OCI-M1 (cell line): ENCODE measurements at places on chromosomes 4 and X.

GRCh38 chrX:110241816-110242215 is 76.1 kb downstream of the AMMECR1 start:
- no peak for DNase-seq

DNA sequence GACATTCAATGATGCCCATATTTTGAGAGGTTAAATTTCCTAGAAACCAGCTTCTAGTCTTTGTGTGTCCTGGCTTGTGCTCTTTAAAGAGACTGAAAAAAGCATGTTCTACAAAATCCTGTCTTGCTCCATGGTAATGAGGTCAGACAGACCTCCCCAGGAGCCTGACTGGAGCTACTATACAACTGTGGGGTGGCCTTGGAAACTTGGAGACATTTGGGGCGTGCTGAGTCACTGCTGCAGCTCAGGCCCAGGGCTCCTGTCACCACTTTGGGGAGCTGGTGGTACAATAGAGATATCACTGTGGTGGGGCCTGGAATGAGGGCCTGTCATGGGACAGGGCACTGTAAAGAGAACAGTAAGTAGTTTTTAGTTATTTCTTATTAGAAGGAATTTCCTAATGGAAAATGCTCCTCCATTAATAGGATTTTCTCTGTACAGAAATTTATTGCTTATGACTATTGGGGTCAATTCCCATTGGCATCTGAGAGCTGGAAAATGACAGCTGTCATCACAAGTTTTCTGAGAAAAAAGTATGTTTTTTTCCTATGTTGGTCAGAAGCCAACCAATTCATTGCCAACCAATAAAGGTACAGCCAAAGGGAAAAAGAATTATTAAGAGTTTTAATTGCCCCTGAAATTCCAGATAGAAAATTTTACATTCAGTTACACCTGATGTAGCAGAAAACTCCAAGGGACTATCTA is 207.4 kb upstream of the JADE1 start:
- DNase-seq = no peak

DNA sequence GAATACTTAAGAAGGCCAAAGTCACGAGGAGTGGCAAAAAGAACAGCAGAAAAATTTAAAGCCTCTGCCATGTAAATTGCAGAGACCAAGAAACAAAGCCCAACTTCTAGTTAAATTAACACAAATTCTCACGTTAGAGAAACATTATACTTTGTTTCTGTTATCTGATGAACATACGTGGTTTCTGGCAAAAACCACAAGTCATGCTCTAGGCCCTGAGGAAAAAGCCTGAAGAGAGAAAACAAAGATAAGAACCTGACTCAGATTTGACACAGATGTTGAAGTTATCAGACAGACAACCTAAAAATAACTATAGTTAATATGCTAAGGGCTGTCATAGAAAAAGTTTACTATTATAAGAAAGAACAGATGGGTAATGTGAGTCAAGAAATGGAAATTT is 149.1 kb upstream of the PCDH10 start:
- peak; percentile 91 for DNase-seq

DNA sequence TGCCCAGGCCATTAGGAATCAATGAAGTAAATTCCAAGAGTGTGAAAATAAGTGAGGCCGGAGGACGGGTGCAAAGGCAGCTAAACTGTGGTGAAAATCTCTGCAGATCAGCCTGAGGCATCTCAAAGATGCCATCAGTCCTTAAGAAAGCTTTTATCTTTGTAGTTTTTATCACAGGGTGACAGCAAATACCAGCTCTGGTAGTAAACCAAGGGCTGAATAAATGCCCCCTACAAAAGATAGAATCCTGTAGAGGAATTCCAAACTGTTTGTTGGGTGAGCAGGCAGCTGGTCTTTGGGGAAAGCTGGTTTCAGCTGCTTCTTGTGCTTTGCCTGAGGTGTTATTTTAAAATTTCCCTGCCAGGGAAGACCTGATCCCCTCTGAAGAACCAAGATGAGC is 21.6 kb upstream of the RBM47 start:
- no peak for DNase-seq

DNA sequence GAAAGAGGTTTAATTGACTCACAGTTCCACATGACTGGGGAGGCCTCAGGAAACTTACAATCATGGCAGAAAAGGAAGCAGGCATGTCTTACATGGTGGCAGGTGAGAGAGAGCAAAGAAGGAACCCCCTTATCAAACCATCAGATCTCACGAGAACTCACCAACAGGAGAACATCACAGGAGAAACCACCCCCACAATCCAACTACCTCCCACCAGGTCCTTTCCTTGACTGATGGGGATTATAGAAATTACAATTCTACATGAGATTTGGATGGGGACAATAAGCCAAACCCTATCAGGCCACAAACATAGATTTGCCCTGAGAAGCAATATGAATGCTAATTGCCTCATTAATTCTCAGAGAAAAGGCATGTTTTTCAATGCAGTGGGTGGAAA is 138.2 kb upstream of the RAPGEF2 start:
- DNase-seq = no peak

GRCh38 chr4:152579107-152579764 is 43.3 kb upstream of the FBXW7 start:
- DNase-seq = no peak

DNA sequence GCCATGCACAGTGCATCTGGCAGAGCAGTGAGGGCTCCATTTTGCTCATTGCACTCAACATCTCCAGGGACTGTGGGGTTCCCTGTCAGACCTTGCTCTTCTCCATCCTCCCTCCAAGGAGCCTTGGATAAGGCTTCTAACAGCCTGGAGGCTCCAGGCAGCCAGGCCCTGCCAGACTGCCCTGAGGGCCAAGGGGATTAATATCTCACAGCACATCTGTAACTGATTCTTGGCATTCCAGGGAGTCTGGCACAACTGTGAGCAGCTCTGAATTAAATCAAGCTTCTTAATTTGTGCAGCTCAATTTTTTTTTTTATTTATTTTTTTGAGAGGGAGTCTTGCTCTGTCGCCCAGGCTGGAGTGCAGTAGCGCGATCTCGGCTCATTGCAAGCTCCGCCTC is 224.5 kb upstream of the PGRMC2 start:
- no peak for DNase-seq

DNA sequence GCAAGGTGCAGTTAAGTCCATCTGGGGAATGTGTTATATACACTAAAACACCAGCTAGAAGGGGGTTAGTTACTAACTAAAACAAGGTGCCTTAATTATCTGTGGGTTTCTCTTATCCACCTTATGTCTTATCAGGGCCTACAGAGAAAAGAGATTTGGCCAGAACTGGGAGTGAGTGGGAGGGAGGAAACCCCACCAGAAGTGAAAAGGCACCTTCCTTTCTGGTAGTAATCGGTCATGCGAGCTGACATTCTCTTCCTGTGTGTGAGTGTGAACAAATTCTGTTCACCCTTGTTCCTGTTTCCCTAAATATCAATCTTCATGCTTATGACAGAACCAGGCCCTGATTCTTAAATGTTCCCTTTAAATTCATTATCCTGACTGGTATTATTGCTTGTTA is 43.5 kb downstream of the SRPX2 start:
- peak; percentile 22 for DNase-seq

GRCh38 chrX:102154900-102155805 is 624 bp downstream of the BEX5 start:
- DNase-seq = no peak

- no peak for DNase-seq
Measured at GRCh38 chr4:76753814-76754213, 144.1 kb downstream of the SOWAHB start.

GRCh38 chr4:145301386-145302080 is 121.1 kb upstream of the OTUD4 start:
- no peak for DNase-seq

DNA sequence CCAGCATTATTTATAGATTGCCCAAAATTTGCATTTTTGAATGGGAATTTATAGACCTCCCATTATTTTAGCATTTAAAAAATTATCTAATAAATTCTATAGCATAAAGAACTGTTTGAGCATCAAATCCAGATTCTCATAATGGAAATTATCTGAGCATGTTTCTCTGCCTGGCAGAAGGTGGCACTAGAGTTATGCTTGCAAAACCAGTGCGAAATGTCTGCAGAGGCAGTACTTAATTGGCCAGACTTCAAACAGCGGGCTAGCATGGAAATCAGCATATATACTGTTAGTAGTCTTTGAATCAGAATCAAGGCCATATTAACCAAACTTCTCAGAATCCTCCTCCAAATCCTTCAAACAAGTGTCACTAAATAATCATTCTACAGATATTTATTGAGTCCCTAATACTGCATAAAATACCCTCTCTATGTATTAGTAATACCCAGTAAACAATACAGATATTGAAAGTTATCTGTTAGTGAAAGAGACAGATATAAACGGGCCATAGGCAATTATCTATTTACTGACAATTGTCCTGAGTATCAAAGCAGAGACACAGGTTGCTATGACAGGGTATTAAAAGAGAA is 78.7 kb upstream of the DCLK2 start:
- DNase-seq = peak; percentile 70

DNA sequence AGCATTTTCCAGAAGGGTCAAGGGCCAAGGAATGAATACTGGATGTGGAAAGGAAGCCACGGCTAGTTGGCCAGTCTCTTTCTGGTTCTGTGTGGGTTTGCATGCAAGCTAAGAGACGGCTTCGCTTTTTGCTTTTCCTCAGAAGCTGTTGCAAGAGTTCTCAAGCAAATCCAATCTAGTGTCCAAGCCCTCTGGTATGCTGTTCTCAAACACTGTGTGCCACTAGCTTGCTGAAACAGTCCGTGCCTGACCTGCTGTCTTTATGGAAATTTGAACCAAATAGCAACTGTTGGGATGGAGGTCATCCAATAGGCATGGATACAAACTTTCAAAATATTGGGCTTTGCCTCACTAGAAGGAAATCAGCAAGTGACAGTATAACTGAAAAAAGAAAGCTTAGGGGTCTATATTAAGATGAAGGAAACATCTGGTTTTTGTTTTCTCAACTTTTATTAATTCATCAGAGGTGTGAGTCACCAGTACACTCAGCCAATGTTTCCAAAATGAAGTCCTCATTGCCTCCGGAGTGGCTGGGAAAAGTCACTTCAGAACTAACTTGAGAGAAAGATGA is 70.5 kb downstream of the SLC9A6 start:
- no peak for DNase-seq

- DNase-seq = peak; percentile 22
Measured at GRCh38 chr4:159015841-159016240, 87.0 kb upstream of the RAPGEF2 start.

- no peak for DNase-seq
Measured at GRCh38 chr4:168796362-168797106, 213.5 kb downstream of the CBR4 start.

DNA sequence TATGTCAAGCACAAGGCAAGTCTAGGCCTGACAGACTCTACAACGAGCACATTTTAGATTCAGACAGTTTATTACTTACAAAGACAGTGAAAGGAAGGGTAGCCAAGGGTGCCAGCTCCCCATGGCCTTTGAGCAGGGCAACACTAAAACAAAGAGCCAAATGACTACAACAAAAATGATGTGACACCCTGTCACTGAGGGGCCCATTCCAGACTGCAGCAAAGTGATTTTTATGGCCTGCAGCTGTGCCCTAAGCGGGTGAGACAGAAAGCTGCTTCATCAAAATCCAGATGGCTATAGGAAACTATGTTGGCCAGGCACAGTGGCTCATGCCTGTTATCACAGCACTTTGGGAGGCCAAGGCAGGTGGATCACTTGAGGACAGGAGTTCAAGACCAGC is 13.4 kb upstream of the RP2 start:
- no peak for DNase-seq

DNA sequence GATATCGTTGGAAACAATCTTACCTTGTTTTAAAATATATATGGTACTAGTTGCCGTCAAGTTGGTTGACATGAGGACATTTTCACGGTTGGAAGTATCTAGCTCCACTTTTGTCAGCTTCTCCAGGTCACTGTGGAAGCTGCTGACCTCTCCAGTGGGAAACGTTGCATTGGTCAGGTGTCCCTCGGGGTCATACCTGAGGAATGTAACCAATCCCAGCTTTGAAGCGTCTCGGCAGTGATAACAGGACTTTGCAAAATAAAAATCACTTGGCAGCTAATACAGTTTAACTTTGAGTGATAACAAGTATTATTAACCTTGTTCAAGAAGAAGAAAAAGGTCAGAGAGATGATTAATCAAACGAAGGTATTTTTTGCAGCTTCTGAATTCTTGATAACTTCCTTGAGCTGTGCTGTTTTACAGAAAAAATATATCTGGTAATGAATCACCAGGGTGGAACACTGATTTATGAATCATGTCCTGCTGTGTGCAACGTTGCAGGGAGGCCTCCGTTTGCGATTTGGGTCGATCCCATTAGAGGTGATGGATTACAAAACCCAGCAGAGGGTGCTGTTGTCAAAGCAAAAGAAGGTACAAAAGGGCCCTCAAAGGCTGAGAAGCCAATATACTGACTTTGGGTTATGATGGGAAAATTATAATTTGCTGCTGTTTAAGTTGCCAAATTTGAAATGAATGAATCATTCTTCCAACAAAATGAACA is 60.1 kb downstream of the SH2D1A start:
- peak; percentile 70 for DNase-seq

GRCh38 chr4:6523251-6523650 is 50.8 kb upstream of the PPP2R2C start:
- DNase-seq = no peak

DNA sequence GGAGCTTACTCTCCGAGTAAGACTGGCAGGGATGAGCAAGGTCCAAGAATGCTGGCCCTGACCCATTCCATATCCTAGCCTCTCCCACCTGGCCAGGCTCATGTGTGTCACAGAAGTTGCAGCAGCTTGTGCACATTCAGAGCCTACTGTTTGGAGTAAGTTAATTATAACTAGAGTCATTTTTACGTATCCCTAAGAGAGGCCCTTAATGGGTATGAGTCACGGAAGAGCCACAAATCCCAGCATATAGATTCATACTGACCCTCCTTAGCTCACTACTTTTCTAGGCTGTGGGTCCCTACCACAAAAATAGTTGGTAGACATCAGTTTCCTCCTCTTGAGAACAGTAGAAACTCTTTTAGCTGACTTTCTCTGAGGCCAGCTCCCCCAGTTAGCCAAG is 118.3 kb upstream of the FRG1 start:
- DNase-seq = no peak

DNA sequence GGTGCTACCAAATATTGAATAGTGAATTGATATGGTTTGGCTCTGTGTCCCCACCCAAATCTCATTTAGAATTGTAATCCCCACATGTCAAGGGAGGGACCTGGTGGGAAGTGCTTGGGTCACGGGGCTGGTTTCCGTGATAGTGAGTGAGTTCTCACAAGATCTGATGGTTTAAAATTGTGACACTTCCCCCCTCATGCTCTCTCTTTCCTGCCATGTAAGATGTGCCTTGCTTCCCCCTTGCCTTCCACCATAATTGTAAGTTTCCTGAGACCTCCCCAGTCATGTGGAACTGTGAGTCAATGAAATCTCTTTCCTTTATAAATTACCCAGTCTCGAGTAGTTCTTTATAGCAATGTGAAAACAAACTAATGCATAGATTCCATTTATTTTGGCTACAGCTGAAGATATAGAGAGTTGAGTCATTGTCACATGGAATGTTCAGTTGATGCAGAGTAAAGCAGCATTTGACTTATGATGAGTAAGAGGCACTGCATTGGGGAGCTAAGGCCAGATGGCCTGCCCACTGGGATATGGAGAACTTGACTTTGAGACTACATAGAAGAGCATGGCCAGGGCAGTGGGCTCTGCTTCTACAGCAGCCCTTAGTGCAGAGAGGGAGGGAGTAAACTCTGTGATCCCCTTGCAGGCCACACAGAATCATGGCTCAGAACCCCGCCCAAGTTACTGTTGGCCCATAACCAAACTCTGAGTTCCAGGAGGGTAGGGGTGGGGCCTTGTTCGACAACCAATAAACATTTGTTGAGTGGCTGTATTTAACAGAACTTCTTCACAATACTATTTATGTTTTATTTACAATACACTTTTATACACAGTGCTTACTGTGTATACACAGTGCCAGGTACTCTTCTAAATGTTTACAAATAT is 34.2 kb downstream of the RAI2 start:
- DNase-seq = no peak
